ENCODE measurements at places on chromosomes 5 and 9.

GRCh38 chr5:158553962-158554336 lies 545.8 kb downstream of the EBF1 start:
- DNase-seq: no peak

GRCh38 chr9:38181866-38182265 lies 112.8 kb upstream of the SHB start:
- DNase-seq: no peak

DNA sequence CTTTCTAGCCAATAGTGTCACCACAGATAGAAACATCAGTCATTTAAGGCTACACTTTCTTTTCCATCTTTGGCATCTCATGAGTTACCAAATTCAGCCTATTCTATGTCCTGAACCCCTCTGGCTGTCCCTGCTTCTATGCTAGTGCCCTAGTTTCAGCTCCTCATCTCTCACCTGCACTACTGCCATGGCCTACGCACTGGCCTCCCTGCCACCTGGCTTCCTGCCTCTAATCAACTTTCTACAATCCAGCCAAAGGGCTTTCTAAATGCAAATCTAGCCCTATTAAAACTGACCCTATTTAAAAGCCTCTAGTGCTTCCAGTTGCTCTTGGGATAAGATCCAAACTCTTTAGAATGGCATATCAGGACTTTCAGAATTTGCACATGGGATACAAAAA lies 482.9 kb downstream of the TMEM38B start:
- DNase-seq: no peak

GRCh38 chr9:97237951-97238889 lies 69.2 kb upstream of the CCDC180 start:
- peak; percentile 19 for DNase-seq

DNA sequence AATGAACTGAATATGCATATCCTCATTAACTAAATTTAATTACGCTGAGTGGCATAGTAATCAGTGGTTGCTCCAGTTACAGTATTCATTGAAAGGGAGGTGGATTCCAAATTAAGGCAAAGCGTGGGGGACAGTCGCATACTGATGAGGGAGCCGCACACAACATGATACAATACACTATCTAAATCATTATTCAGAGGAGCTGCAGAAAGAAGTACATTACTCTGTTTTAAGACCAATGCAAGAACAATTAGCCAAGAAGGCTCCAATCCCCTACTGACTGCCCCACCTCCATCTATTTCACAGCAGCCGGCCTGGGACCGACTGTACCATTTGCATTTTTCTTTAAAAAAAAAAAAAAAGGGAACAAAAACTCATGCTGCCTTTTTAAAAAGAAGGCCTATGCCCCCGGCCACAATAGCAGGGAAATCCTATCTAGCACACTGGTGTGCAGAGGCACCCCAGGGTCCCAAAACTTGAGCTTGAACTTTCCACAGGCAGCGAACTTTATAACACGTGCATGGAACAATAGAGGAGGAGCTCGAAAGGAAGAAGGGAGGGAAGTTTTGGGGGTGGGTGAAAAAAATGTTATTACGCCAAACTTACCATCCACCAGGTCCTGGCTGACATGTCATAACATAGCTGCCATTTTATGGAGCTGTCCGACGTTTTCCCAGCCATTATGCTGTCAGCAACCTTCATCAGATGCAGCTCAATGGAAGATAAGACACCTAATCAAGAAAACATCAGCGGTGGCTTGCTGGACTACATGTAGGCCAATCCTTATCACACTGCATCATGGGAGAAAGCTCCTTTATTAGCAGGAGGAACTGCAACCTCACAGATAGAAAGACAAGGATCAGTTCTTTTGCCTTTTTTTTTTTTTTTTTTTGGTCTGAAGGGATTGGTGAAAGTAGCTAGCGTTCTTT lies 161.6 kb downstream of the ZDHHC21 start:
- no peak for DNase-seq

DNA sequence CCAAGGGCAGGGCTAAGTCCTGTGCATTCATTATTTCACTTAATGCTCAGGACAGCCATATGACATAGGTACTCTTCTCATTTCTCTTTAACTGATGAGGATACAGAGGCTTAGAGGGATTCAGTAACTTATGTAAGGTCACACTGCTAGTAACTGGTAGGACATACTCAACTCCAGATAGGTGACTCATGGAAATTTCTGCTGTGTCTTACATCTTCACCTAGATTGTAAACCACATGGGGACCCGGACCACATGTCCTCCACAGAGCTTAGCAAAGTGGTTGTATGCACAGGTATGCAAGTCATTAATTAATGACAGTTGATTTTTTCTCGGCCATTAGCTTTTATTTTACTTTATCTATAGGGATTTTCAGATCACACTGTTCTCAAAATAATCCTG lies 29.3 kb downstream of the SLC1A1 start:
- DNase-seq: no peak

- DNase-seq: no peak
Observed at GRCh38 chr9:129677456-129677855, 12.0 kb downstream of the PRRX2 start.

Data from esophagus squamous epithelium (tissue), 5 donors.